ENCODE measurements at places on chromosomes 13 and 19. TPM values are rescaled to one million over a fixed set of nuclear protein-coding genes. Genes with fewer than 3 reads are reported as not detected.

The FOSB gene
- total RNA-seq, result 3.7 TPM

The BST2 gene
- total RNA-seq, result 80.0 TPM

The BEST2 gene
- total RNA-seq, result not detected

The CBY2 gene
- not detected for total RNA-seq

The IRGC gene
- total RNA-seq, result not detected

The CEACAM7 gene
- total RNA-seq, result not detected

The NLRP7 gene
- not detected for total RNA-seq

The ZNF439 gene
- total RNA-seq, result 12.7 TPM

The RNF225 gene
- not detected for total RNA-seq

The ZNF222 gene
- 3.1 TPM for total RNA-seq

The ZNF749 gene
- 9.7 TPM for total RNA-seq

The ZNF576 gene
- total RNA-seq, result 14.3 TPM

The CIC gene
- total RNA-seq, result 92.1 TPM

The KPTN gene
- total RNA-seq, result 6.3 TPM

The CARD8 gene
- total RNA-seq, result 82.8 TPM

The SYDE1 gene
- 39.9 TPM for total RNA-seq

The OR10H1 gene
- total RNA-seq, result not detected

The LGI4 gene
- 244 TPM for total RNA-seq

The ZNF211 gene
- total RNA-seq, result 17.7 TPM

The ZNF730 gene
- 1.8 TPM for total RNA-seq

The CEACAM21 gene
- 2.5 TPM for total RNA-seq

The GARIN5A gene
- 0.45 TPM for total RNA-seq

The FCAR gene
- 5.2 TPM for total RNA-seq

The KLK4 gene
- total RNA-seq, result 1.1 TPM

The TMPRSS9 gene
- not detected for total RNA-seq

The KLK2 gene
- total RNA-seq, result not detected

The GPC6 gene
- total RNA-seq, result 37.8 TPM

The RTBDN gene
- total RNA-seq, result not detected

The TUBA3C gene
- not detected for total RNA-seq

The CACNG6 gene
- total RNA-seq, result not detected

The CAPN12 gene
- 5.6 TPM for total RNA-seq

The ACP7 gene
- total RNA-seq, result 1.6 TPM

The SLC17A7 gene
- 3.8 TPM for total RNA-seq

The CIRBP gene
- total RNA-seq, result 550 TPM

The SHC2 gene
- 31.6 TPM for total RNA-seq

The TMEM190 gene
- total RNA-seq, result not detected

The SLC6A16 gene
- 5.6 TPM for total RNA-seq

The C1QTNF9 gene
- total RNA-seq, result 2.4 TPM

The CYSLTR2 gene
- total RNA-seq, result 1.4 TPM

The PRTN3 gene
- 0.71 TPM for total RNA-seq

The KIR3DL2 gene
- not detected for total RNA-seq

The SMIM44 gene
- not detected for total RNA-seq

The F7 gene
- 0.27 TPM for total RNA-seq

The BRD4 gene
- 110 TPM for total RNA-seq

The ANGPTL8 gene
- total RNA-seq, result 15.5 TPM

The ZNF132 gene
- 6.1 TPM for total RNA-seq

The TMEM147 gene
- total RNA-seq, result 53.9 TPM

The CD37 gene
- 21.3 TPM for total RNA-seq

The TJP3 gene
- total RNA-seq, result 2.1 TPM
